Activated naive CD4-positive, alpha-beta T cell treated with anti-CD3 and anti-CD28 coated beads, Interleukin-2, amount 50 U/mL, for 16 hours (primary cell): ENCODE measurements at places on chromosomes 2 and 18.

DNA sequence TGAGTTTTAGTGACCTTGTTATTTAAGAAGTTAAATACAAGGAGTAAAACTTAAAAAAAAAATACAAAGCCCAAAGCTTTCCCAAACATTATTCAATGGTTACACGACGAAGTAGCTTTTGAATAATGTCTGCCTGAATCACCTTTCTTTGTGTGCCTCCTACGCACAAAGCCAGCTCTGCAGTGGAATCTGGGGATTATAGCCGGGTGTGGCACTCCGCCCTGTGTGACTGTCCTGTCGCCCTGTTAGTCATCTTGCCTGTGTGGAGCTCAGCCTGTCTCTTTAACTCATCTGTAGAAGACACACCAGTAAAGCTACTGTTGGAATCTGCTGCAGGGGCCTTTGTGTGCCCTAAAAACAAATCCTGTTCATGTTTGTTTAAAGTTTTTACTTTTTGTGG lies 79.4 kb upstream of the TCF7L1 start:
- no peak for DNase-seq

DNA sequence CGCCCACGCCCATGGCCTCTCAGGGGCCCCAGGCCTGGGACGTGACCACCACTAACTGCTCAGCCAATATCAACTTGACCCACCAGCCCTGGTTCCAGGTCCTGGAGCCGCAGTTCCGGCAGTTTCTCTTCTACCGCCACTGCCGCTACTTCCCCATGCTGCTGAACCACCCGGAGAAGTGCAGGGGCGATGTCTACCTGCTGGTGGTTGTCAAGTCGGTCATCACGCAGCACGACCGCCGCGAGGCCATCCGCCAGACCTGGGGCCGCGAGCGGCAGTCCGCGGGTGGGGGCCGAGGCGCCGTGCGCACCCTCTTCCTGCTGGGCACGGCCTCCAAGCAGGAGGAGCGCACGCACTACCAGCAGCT lies 2.4 kb downstream of the B3GNT7 start:
- DNase-seq, result no peak

DNA sequence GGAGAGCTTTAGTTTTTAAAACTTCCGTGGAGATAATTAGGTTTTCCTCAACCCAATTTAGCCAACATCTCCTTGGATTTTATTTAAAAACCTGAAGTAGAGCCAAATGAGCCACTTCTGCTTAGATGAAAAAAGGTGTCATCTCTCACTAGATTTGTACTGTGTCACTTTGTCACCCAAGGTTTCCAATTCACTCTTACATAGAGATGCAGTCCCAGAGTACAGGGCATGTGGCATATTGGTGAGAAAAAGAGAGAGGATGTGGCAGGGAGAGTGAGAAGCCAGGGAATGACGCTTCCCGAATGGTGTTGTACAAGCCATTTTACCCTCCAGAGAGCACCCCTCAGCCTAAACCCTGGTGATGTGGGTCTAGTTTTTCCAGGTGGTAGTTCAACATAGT lies 44.4 kb upstream of the CTLA4 start:
- no peak for DNase-seq

GRCh38 chr2:237682151-237682550 lies 54.8 kb downstream of the LRRFIP1 start:
- no peak for DNase-seq

DNA sequence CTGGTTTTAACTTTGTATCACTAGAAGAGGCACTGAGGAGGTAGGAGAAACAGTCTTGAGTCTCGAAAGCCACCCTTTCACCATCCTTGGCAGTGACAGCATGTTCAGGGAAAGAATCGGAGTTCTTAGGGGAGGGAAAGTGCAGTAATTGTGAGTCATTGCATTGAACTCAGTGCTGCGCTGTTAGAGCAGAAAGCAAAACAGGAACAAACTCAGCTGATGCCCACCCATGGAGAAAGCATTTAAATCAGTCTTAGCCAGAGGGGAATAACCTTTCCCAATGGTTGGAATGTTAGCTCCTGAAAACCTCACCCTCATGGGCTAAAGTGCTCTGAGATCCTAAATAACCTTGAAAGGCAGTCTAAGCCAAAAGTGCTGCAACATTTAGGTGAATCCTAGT lies 845.6 kb upstream of the CNTNAP5 start:
- no peak for DNase-seq

DNA sequence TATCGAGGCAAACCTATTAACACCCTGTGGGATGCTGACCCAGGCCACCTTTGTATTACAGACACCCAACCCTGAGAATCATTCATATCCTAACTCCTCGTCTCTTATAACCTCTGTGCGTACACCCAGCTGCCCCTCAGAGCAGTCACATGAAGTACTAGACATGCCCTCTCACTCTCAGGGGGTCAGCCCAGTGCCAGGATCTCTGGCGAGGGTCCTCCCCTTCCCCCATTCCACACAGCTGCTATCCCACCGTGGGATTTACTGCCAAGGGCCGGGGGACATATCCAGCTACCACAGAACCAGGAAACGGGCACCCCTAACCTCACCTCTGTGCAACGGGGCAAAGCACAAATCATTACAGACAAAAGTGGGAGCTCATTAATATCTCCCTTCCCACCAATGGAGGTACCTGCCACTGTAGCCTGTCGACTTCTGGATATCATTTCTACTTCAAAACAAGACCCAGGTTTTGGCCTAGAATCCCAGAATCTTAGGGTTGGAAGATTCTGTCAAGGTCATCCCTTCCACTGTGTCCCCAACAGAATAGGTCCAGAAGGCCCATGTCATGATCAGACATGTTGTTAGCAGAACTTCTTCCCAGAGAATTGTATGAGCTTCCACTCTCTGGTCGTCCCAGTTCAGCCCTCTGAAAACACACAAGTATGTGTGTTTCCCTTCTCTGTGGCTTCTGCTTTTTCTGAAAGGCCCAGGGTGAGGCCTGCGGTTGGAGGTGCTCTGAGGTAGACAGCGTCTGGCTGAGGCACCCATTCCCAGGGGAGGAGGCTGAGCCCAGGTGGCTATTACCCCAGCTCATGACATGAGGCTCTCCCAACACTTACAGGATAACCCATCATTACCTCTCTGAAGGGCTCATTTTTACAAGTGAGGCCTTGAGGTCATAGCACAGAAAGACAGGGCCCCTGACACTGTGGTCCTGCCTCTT lies 1.7 kb downstream of the TMBIM1 start:
- no peak for DNase-seq

DNA sequence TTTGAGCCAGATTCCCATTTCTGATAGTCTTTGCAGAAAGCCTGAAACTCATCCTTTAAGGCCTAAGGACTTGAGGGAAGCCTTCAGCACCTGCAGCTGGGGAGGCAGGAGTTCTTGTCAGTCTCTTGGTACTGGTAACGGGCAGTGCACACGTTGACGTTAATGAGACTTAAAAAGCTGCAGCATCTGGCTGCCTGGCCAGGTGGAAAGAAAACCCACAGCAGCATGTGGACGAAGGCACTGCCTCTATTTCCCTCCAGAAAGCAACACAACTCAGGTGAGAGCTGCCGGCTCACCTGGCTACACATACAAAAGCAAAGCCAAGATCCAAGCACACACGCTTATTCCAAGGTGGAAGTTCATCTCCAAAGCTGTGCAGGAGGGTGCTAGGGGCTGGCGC lies 178.8 kb downstream of the ANAPC1 start:
- DNase-seq, result no peak

- no peak for DNase-seq
Observed at GRCh38 chr18:29979881-29980280, 1062.7 kb downstream of the DSC3 start.

DNA sequence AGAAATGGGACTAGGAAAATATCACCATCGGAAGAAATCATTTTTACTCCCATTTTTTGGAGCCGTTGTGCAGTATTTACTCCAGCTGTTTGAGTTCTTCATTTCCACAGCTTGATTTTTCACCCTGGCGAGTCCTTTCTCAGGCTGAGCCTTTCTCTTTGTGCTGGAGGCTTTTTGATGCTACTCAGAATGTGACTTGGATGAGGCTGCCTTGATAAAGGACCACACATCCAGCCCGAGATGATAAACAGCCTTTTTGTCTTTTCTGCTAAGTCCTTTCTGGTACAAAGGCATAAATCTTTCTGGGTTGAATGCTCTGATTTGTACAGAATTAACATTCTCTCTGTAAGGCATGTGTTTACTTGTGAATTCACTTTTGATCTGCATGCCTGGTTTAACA lies 17.6 kb upstream of the CTDP1 start:
- DNase-seq, result no peak
